Activated CD4-positive, alpha-beta T cell treated with anti-CD3 and anti-CD28 coated beads for 24 hours (primary cell): ENCODE measurements at places on chromosomes 6 and 20.

DNA sequence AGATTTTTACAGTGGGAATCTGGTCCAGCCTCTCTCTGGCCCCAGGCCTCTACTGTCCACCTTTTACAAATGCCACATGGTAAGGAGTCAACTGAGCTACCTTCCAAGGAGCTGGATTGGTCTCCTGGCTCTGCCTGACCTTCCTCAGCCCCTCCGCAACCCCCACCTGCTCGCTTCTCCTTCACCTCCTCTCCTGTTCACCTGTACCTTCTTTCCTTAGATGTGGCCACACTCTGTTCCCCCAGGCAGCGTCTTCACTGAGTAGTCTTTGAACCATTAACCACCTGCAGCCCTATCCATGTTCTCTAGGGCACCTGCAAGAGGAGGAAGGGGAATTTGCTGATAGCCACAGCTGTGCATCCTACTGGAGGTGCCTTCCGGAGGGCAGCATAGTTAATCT lies 55.3 kb upstream of the DDR1 start:
- no peak for DNase-seq

- no peak for DNase-seq
These were observed 12.6 kb downstream of the DUSP22 start for GRCh38 chr6:304833-305370.

DNA sequence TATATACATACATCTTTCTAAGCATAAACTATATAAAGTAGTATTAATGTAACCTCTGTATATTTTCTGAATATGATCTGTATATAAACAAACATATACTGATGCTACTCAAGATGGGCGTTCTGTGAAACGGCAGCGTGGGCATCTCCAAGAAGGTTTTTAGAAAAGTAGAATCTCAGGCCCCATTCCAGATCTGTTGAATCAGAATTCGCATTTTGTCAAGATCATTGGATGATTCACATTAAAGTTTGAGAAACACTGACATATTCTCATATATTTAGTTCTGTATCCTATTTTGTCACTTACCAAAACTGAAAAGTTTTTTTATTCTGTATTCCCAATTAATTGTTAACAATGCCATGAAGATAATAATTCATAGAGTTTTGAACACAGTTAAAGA lies 5.5 kb downstream of the C6orf141 start:
- DNase-seq, result no peak

- no peak for DNase-seq
These were observed 63.6 kb downstream of the CARMIL1 start for GRCh38 chr6:25342802-25343201.

DNA sequence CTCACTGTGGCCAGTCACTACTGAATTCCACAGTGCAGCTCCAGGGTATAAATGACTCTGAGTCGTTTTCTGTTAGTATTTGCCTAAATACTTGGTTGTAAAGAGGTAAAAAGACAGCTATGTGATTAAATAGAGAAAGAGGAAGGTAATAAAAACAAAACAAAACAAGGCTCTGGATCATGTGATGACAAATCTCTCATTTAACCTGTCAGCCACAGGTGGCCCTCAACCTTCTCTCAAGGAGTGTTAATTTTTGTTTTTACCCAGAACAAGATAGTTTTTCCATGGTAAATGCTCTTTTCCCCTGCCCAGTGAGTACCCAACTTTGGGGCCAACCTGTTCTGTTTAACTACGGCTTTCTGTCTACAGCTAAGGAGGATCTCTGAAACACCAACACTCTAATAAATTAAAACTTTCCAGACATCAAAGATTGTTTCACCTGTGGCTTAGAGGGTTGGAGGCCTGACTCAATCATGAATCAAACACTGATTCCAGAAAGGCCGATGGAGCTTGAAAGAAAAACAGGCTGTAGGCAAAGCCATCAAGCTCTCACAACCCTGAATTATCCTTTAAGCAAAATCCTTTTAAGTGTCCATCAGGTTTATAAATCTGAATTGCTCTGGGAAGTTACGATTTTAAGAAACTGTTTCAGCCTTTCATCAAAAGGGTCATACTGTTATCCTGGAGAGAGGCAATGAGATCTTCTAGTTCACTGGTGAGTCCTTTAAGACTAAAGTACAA lies 81.5 kb upstream of the BCLAF1 start:
- no peak for DNase-seq

GRCh38 chr6:158620963-158621693 lies 23.4 kb downstream of the DYNLT1 start:
- no peak for DNase-seq

- DNase-seq, result no peak
These were observed 617.0 kb upstream of the AGPAT4 start for GRCh38 chr6:161890832-161891297.

DNA sequence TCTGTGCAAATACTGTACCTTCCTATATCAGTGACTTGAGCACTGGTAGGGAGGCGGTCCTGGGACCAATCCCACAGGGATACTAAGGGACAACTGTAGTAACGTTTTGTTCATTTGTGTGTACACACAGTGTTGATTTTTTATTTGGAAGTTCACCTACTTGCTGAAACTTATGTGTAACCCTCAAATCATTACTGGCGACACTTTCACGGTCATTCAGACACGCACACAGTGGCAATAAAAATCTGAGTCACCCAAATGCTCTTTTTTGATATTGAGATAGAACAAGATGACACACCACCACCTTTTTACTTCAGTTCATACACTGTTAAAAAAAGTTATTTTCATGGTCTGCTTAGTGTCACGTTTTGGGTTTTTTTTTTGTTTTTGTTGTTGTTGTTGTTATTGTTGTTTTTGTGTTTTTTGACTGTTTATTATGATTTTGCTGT lies 79.8 kb downstream of the QKI start:
- no peak for DNase-seq

DNA sequence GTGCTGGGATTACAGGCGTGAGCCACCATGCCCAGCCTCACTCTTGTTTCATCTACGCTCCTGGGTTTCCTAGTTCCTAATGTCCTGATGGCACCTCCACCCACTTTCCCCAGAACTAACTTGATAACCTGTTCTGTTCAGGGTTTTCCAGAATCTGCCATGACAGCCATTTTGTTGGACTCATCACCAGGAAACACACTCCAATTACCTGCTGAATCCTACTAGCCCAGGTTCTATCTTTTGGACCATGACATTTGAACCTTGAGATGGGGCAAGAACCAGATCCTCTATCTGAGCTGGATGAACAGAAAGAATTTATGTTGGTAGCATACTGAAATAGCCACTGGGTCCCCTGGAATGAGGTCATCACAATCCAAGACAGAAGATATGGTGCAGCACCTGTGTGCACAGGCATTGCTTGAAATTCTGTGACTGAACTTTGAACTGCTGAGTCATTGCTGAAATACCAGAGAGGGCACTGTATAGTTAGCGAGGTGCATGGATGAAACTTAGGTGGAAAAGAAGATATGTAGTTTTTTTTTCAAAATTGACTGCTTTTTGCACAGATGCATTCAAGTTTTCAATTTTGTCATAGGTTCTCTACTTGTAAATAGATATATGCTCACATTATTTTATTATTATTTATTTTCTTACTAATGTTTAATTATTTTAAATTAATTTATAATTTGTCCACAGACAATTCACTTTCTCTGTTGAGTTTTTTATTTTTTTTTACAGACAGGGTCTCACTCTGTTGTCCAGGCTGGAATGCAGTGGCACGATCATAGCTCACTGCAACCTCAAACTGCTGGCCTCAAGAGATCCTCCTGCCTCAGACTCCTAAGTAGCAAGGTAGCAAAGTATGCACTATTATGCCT lies 42.8 kb upstream of the TASP1 start:
- no peak for DNase-seq

GRCh38 chr6:24666097-24666640 lies 530 bp downstream of the TDP2 start:
- DNase-seq, result no peak

DNA sequence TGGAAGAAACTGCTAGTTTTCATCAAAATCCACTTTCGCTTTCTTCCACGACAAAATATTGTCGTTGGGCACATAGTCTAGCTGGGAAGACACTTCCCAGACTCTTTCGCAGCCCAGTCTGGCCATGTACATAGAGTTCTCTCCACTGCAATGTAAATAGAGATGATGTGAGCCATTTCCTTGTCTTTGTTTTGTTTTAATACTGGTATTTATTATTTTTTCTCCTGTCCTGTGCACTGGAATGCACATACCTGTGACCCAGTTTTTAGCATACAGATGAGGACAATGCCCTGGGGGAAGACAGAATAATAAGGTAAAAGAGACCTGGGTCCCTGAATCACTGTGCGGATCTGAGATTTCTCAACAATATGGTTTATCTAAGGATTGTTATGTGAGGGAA lies 149.5 kb upstream of the BMP5 start:
- DNase-seq, result no peak

DNA sequence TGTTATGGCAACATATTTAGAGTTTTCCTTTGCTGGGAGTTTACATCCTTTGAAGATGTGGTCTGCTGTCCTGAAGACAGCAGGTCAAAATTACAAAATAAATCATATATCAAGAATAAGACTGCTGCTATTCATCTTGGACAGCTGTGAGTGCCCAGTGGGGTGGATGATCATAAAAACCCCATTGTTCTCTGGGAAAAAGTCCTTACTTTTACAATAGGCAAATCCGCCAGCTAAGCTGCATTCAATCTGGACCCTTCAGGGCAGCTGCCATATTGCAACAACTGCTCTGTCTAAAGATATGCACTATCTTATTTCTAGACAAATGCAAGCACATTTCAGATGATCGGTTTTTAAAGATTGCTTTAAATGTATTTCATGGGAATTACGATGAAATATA lies 19.4 kb downstream of the CASS4 start:
- DNase-seq, result no peak

DNA sequence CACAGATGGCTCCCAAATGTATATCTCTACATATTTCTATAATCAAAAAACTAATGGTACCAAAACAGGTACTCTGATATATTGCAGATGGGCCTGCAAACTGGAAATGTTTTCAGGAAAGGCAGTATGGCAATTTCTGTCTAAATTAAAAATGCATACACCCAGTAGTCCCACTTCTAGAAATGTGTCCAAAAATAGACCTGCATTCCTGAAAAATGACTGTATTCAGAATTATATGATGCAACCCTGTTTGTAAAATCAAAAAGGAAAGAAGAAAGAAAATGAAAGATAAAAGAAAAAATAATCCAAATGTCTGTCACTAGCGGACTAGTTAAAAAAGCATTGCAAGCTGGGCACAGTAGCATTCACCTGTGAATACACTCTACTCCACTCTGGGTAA lies 12.9 kb upstream of the MICB start:
- DNase-seq, result no peak

DNA sequence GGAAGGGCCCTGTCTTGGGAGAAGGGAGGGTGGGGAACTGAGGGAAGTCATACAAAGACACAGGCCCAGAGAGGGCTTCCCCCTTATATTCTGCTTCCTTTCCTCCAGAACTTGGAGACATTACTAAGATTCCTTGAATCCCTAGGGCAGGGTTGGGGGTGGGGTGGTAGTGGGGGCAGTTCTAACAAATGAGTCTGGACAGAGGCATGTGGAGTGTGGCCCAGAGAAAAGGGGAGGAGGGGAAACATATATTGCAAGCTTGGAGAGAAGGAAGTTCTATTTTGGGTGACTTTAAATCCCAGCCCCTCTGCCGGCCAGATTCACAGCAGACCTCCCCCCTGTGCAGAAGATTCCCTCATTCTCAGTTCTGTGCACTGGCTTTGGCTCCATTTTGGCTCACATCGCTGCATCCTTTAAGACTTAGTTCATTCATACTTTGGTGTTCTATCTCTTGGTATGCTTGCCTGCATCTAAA lies 43.7 kb downstream of the DAAM2 start:
- no peak for DNase-seq

DNA sequence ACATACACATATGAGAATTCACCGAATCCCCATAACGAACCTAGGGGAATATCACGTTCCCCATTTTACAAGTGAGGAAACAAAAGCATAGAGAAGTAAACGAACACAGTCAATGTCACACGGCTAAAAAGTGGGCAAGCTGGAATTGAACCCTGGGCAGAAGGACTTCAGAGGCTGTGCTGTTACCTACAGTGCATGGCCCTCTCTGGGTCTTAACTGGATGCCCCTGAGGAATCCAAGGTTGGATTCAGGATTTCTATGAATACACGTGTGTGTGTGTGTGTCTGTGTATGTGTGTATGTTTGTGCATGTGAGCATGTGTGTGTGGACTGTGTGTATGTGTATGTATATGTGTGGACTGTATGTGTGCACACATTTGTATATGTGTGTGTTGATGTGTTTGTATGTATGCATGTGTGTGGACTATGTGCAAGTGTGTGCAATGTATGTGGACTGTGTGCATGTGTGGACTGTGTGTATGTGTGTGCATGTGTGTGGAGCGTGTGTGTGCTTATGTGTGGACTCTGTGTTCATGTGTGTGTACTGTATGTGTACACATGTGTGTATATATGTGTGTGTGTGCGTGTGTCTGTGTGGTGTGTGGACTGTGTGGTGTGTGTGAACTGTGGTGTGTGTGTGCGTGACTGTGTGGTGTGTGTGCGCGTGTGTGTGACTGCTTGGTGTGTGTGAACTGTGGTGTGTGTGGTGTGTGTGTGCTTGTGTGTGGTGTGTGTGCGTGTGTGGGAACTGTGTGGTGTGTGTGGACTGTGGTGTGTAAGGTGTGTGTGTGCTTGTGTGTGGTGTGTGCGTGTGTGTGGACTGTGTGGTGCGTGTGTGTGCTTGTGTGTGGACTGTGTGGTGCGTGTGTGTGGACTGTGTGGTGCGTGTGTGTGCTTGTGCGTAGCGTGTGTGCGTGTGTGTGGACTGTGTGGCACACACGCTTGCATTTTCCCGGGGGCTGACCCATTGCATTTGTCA lies 49.0 kb downstream of the HNF4A start:
- no peak for DNase-seq

DNA sequence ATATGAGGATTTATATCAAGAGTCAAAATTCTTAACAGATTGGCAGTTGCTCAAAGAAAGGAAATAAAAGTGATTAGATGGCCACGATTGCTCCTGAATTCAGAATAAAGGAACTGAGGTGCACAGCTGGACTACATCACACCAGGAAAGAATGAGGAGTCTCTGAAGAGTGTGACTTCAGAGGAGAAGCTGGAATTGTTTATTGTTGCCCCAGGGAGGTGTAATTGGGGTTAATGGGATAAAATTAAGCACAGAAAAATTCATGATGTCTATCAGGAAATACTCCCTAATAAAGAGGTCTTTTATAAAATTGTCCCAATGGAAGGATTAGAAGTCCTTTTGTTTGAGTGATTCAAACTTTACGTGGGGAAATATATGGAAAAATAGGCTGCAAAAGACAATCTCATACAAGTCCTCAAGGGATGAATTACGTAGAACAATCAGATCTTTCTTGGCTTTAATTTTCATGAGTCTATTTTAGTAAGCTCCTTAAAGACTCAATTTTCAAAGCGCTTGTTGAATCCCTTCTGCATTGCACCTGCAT lies 208.6 kb upstream of the RNF217 start:
- DNase-seq, result no peak

GRCh38 chr20:40438161-40438830 lies 250.7 kb downstream of the MAFB start:
- no peak for DNase-seq

GRCh38 chr6:169320013-169320412 lies 66.4 kb upstream of the THBS2 start:
- DNase-seq, result no peak

- DNase-seq, result no peak
These were observed 9.9 kb upstream of the PCIF1 start for GRCh38 chr20:45924391-45925261.
